ENCODE measurements at places on chromosomes 7 and 10.

GRCh38 chr7:17682586-17682985 is 257.7 kb downstream of the SNX13 start:
- DNase-seq, result no peak

GRCh38 chr7:105585850-105586500 is 4.7 kb upstream of the EFCAB10 start:
- DNase-seq, result no peak

DNA sequence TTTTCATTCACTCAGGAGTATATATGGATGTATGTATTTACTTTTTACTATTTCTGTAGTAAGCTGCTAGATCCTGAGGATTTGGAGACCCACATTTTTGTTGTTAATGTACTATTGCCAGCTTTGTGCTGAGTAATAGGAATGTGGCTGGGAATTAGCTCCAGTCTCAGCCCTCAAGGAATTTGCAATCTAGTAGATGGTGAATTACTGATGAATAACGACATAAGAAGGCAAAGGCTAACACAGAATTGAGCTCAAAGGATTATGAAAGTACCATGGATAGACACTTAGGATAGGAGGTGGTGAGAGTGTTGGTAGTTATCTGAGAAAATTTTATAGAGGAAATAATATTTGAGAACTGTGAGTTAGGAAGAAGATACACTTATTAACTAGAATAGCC is 19.9 kb downstream of the CASD1 start:
- no peak for DNase-seq

- no peak for DNase-seq
These were observed 33.9 kb upstream of the SHH start for GRCh38 chr7:155846156-155846555.

GRCh38 chr10:132493246-132493755 is 44.3 kb upstream of the INPP5A start:
- no peak for DNase-seq

DNA sequence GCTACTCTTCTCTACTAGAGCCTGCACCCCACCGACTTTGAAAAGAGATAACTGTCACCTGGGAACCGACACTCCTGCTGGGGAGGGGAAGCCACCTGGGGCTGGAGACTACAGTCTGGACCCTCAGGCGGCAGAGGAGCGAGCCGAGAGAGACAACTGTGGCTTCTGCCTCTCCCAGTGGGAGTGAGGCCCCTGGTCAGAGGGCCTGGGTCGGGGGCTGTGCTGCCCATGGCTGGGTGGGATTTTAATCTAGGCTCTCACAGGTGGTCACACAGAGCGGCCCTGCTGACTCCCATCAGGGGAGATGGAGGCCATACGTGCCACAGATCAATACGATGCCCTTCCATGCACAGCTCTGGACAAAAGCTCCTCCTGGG is 372.1 kb downstream of the DNAJB6 start:
- DNase-seq, result no peak

DNA sequence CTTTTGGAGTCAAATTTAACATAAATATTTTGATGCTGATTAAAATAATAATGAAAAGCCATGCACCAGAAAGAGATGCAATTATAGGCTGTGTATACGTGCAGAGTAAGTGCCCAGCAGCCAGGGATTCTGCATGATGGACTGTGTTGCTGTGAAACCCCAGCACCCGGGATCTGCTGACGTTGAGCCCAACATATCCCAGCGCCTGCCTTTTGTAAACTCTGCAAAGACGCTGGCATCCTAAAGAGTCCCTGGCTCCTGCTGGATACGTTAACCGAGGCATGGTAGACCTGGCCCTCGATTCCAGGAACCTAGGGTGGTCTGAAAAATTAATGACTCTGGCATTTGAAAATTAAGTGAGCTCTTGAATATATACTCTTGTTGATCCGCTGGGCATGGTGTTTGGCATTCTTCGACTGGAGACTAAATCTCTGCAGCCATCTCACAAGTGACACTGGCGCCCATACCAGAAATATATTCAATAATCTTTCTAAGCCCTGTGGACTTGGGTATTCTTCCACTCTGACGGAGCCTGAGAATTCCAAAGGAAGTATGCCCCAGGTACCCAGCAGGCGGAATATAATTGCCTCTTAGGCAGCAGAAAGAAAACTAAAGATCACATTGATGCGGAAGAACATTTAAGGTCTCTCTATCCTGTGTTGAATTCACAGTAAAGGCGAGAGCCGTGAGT is 191.2 kb upstream of the SH2B2 start:
- DNase-seq, result no peak

DNA sequence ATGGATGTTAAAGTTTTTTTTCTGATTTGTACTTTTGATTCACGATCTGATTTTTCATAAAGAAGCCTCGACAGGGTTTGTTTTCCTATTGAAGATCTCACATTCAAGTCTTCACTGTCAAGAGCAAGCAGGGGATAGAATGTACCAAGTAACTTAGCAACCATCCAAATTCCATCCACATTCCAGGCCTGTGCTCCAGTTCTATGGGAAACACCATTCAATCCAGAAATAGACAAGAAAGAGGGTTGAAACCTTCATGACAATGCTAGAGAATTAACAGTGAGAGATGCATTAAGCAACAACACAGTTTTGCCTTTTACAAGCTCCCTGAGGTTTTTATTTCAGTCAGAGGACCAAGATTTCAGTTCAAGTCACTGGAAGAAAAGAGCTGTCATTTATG is 300.2 kb downstream of the NEBL start:
- DNase-seq, result peak; percentile 24

GRCh38 chr7:120400806-120401455 is 128.0 kb downstream of the KCND2 start:
- DNase-seq, result no peak

DNA sequence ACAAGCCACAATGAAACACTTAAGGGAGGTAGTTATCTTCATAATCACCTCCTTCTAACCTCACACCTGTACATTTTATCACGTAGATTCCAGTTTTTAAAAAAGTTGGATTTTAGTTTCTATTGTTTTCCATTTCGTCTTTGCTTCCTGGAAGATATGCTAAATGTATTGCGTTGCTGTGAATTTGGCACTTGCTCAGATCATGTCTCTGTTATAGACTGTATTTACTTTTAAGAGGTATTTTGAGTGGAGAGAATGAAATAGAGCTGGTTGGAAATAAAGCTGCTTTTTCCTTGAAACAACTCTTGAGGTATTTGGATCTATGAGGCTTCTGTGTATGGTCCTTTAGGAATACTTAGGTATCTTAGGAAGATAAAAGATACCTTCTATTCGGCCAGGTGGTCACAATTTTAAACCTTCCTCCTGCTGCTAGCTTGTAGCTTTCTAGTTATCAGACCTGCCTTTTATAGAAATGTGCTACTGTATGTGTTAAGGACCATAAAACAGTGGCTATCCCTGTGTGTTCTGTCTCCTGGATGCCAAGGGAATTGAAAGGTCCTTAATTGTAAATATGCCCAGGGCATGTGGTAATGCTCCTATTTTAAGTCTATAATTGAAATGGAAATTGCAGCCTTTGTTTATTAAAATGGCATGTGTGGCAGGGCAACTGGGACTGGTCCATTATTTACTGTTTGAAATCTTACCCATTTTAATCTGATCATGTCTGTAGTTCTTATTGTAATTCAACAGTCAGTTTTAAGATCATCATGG is 147.7 kb downstream of the SND1 start:
- DNase-seq, result no peak

DNA sequence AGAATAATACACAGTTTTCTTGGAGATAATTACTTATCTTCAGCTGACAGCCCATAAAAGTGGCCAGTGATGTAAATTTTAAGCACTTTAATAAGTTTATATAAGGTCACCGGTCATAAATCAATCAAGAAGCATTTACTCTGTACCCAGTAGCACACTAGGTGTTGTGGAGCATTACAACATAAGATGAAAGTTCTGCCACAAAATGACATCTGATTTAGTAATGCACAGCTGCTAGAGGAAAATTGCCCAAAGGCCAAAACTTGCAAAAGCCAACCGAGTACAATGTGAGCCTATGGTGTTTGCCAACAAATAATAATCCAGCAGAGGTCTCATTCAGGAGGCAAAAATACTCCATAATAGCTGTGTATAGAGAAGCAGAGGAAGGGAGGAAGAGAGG is 63.6 kb downstream of the GPR37 start:
- no peak for DNase-seq

DNA sequence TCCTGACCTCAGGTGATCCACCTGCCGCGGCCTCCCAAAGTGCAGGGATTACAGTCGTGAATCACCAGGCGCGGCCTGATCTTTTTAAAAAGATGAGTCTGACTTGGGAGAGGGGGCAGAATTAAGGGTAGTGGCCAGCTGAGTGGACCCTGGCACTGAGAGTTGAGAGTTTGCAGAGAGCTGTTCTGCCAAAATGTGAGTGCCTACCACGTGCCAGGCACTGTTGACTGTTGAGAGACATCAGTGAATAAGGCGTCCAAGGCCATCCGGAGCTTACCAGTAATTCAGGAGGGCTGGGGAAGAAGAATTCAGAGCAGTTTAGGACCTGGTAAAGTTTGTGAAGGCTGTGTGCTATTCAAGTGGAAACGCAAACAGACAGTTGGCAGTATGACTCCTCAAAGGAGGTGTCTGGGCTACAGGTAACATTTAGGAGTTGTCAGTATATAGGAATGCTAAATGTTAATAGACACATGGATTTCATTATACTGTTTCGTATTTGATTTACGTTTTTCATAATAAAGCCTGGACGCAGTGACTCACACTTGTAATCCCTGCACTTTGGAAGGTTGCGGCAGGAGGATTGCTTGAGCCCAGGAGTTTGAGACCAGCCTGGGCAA is 1.5 kb downstream of the NIPSNAP2 start:
- DNase-seq, result no peak

DNA sequence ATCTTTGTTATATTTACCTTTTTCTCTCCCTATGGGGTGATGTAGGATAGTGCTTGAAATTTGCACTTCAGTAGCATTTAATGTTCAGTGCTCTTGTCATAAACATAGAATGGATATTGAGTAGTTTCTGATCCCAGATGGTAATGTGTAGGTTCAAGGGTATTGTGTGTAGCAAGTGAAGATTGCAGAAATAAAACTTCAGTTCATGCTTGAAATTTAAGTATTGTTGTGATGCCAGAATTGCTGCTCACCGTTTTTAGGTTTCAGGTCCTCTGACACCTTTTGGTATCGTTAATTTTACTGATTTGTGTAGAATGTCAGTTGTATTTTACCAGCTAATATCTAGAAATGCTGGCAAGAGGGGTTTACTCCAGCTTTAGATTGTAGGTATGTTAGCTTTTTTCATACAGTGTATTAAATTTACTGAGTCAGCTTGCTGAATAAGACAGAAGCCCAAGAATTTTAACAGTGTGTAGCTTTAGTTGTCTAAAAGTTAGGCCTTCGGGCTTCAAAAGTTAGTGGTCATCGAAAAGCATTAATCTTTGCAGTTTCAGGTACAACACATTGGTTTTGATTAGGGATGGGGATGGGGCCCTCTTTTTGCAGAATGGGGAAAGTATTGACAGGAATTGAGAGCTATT is 1.9 kb downstream of the PTEN start:
- no peak for DNase-seq

- no peak for DNase-seq
These were observed 224.4 kb upstream of the GALNT17 start for GRCh38 chr7:70907259-70908247.

DNA sequence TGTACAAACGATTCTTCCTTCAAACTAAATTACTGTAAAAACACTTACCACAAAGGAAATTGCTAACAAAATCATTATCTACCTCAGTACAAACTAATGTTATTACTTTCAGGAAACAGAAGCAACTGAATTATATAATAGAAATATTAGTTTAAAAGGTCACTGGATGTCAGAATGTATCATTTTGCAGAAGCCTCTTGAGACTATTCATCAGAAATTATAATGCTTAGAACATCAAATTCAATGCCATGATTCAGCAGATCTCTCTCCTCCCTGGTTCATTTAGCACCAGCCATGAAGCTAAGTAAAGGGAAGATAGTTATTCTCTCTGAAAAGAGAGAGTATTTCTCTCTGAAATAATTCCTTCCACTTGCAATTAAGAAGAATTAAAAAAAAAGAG is 223.3 kb downstream of the IMMP2L start:
- DNase-seq, result no peak

GRCh38 chr7:151251328-151251688 is 2.8 kb upstream of the SMARCD3 start:
- DNase-seq, result peak; percentile 35

DNA sequence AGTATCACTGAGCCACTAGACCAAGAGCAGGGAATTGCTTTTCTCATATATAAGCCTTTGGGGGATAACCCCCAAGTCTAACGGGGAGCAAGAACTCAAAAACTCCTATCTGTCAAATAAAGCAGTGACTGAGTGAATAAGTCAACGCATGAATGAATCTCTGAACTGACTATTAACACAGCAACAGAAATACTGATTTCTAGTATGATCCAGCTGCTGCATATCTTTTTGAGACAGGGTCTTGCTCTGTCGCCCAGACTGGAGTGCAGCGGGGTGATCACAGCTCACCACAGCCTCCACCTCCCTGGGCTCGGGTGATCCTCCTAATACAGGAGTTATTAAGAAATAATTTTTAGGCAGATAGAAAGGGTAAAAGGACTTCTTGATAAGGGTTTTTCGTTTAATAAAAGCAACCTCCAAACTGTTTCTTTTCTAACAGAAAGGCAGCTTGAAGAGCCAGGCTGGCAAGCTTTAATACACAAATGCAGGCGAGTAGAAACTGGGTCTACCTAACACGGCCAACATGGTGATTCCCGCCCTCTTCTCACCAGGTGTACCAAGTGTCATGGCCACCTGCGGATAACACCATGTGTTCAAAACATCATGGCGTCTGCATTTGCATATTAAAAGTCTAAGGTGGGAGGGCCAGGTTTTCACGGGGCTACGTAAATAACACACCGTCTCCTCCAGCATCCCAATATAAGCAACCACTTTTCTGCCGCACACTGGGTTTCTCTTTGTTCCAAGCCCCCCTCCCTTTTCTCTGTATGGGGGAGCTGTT is 631.9 kb downstream of the PARD3 start:
- DNase-seq, result no peak

- no peak for DNase-seq
These were observed 103.0 kb upstream of the PCGF5 start for GRCh38 chr10:91117505-91117904.

DNA sequence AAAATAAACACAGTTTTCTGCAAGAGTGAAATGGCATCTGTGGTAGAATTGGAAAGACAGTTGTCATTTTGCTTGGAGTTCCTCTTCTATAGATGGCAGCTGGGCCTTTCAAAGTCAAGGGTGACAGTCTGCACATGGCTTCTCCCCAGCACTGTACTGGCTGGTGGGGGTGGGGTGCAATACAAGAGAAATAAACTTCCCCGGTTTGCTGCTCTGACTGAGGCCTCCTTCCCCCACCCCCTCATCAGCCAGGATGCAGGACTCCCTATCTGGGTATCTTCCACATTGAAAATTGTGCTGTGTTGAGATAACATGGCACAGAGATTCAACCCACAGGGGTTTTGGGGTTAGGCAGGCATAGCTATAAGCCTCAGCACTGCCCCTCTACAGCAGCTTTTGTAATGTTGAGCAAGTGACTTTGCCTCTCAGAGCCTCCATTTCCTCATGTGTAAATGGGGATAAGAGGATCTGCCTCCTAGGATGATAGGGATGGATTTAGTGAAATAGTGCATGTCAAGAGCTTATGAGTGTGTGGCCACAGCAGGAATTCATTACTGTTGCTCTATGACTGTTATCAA is 85.8 kb upstream of the WDR11 start:
- no peak for DNase-seq

All from kidney glomerular epithelial cell (primary cell).